ENCODE measurements at places on chromosomes 2 and 18.

GRCh38 chr2:19754907-19755306 is 146.9 kb downstream of the TTC32 start:
- DNase-seq = peak; percentile 17

DNA sequence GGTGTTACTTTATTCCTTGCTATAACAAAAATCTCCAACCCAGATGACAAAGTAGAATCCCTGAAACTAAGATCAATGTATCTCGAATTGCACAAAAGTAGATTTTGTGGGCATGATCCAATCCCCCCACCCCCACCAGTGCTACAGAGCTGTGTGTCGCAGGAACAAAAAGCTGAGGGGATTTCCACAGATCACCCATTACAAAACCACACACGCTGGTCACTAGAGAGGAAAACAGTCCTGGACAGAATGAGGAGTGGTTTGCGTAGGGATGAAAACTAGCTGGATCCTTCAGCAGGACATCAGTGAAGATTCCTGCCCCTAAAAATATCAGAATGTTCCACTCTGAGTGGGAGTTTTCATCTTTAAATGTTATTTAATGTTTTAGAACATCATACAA is 165.3 kb upstream of the STK17B start:
- no peak for DNase-seq

DNA sequence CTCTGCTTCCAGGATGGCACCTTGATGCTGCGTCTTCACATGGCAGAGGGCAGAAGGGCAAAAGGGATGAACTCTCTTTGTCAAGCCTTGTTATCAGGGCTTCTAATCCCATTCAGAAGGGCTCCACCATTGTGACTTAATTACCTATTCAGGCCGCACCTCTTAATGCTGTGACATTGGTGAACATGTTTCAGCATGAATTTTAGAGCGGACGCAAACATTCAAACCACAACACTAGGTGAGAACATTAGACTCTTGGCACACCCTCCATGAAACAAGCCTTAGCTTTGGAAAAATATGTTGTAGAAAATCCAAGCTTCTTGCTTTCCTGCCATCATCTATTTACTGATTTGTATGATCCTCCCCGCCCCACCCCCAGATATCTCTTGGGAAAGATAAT is 17.9 kb downstream of the DAW1 start:
- no peak for DNase-seq

DNA sequence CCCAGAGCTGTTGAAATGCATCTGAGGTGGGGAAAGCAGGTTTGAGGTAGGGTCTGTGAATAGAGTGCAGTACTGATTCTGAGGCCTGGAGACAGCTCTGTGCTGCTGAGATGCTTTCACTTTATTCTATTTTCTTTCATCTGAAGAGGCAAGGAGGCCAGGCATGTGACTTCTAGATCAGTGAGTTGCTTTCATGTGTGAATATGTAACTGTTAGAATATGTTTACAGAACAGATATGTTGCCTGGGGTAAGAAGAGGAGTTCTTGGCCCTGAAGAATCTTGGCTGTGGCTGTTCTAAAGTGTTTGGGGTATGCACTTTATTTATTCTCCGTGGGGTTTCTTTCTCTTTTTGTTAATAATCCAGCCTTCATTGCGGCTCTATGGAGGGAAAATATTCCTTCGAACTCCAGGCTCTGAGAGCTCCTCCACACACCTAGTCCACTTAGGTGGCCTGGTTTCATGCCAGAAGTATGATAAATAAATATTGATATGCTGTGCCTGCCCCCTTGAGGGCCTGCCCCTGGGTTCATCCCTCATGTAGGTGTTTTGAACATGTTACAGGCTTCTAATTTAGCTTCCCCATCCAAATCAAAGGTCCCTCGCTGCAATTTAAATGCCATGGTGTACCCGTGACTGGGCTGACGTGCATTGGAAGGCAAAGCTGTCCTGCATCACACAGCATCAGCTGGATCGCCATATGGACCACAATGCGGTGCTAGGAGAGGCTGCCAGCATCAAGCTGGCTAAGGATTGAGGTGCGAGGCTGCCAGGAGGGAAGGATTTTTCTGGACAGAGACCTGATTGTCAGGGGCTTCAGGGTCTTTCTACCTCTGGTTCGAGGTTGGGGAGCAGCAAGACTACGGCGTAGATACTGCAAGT is 102.9 kb downstream of the PRKCE start:
- no peak for DNase-seq

GRCh38 chr2:207694811-207695281 is 16.6 kb upstream of the CCNYL1 start:
- DNase-seq = no peak

- no peak for DNase-seq
These were observed 58.8 kb upstream of the CAPN13 start for GRCh38 chr2:30865892-30866681.

DNA sequence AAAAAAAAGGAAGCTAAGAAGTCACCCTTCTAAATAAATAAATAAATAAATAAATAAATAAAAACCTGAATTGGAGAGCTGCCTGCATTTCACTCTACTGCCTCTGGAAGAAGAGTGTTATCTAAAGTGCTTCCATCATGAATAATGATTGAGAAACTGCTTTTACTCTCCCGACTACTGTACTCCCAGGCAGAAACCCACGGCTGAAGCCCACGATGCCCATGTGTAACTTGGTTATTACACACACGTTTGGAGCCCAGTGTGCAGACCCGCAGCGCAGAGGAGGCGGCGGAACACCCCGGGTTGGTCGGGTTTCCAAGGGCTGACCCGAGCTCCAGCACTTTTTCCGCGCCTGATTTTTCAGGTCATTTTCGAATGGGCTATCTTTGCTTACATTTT is 697 bp upstream of the SPATS2L start:
- no peak for DNase-seq

- no peak for DNase-seq
These were observed 34.6 kb upstream of the C2orf15 start for GRCh38 chr2:99106913-99107312.

DNA sequence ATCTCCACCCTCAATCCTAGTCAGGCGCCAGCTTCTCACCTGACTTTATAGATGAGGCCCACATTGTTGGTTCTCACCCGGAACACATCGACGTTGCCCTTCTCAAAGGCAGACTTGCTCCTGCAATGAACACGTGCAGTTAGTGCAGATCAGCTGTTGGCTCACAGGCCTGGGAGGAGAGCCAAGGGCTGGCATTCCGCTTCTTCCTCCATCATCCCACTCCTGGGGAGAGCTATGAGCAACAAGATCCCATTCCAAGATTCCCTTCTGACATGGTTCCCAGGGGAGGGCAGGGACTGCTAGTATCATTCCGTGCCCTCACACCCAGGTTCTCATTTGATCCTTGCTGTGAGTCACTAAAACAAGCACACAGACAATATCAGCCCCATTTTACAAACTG is 15.1 kb downstream of the LOXHD1 start:
- DNase-seq = no peak

Measured in COLO829 (cell line).